CD4-positive, alpha-beta T cell treated with Interleukin-17A for 4 hours (primary cell): ENCODE measurements at places on chromosomes 13 and 19.

GRCh38 chr19:7099597-7099921, 30.1 kb downstream of the ZNF557 start:
- DNase-seq: peak; percentile 83

DNA sequence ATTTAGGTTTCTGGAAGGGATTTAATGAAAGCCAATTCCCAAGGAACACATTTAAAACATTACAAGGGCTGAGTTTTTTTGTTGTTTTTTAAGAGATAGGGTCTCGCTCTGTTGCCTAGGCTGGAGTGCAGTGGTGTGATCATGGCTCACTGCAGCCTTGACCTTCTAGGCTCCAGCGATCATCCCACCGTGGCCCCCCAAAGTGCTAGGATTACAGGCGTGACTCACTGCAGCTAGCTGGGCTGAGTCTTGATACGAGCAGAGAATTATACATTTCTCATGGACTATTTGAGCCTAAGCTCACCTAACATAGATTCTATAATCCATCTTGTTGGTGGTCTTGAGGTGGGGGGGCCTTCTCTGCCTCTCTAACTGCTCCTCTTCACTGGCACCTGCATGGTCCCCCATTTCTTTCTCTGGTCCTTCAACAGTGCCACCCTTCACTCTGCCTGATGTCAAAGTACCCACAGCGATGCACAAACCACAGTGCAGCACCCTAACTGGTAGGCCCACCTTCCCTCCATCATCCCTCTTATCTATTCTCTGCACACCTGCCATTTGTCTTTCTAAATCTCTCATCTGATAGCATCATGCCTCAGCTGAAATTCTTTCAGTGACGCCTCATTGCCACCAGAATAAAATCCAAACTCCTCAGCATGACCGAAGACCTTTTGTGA, 37.4 kb downstream of the DOCK9 start:
- no peak for DNase-seq

DNA sequence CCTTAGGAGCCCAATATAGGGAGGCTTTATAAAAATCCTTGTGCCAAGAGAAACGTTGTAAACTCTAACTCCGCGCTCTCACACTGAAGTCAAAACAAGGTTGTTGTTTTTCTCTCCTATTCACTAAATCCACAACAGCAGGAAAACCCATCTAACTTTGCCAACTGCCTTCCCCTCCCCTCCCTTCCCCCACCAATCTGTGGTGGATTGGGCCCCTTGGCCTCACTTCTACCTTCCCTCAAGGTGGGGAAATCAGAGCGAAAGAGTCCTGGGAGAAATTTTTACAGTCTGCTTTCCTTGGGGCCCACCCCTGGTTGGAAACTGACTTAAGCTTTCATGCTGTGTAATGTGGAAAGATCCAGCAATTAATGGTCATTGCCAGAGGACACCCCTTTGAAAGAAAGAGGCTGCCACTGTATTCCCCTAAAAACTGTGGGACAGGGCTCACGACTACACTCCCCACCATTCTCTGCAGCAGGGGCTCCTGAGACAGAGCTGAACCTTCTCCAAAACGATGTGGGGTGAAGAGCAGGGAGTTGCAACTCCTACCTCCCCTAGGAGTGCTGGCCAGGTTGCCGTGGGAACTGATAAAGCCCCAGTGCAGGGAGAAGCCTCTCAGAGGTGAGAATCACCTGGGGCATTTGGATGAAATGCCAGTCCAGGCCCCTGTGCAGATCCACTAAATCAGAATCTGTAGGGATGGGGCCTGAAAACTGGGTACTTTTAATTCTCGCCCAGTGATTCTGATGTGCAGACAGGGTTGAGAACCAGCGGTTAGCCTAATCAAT, 1.1 kb downstream of the DHRS12 start:
- DNase-seq: no peak

DNA sequence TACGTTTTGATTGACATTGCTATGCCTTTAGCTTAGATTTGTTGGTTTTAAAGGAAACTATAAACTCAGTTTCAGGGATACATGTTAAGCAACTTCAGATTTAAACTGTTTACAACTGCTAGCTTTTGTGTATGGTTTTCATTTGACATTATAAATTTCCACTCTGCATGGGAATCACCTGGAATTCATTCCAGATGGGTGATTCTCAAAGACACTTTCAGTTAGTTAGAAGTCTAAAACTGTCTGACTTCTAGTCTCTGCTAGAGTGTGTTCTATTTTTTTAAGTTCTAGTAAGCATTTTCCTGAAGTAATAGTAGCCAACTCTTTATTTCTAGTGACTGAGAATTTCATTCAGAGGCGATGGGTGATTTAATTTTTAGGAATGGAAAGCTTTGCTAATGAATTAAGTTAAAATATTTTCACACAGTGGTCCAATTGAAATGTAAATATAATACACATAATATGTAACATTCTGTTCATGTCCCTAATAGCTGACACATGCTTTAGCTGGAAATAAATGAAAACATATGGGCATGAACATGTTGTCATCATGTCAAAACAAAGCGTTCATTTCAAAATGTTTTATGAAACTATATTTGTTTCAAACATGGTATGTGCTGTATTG, 58.3 kb upstream of the CSNK1A1L start:
- no peak for DNase-seq

- DNase-seq: peak; percentile 60
Observed at GRCh38 chr19:1608359-1609102, 3.3 kb upstream of the UQCR11 start.

- DNase-seq: no peak
Observed at GRCh38 chr19:17311455-17312188, 2.3 kb downstream of the DDA1 start.

DNA sequence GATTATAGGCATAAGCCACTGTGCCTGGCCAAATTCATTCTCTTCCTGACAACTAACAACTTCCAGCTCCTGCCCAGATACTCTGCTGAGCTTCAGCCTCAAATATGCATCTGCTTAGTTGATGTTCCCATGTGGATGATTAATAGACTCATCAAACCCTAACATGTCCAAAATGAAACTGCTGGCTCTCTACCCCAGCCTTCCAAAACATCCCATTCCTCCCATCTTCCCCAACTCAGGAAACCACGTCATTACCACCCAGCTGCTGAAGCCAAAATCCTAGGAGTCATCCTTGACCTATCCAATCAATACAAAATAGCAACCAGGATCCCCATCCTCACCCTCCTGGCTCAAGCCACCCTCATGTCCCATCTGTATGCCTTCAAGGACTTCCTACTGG, 20.9 kb downstream of the POU2F2 start:
- DNase-seq: no peak

- peak; percentile 10 for DNase-seq
Observed at GRCh38 chr13:49690133-49690994, 922 bp downstream of the EBPL start.

DNA sequence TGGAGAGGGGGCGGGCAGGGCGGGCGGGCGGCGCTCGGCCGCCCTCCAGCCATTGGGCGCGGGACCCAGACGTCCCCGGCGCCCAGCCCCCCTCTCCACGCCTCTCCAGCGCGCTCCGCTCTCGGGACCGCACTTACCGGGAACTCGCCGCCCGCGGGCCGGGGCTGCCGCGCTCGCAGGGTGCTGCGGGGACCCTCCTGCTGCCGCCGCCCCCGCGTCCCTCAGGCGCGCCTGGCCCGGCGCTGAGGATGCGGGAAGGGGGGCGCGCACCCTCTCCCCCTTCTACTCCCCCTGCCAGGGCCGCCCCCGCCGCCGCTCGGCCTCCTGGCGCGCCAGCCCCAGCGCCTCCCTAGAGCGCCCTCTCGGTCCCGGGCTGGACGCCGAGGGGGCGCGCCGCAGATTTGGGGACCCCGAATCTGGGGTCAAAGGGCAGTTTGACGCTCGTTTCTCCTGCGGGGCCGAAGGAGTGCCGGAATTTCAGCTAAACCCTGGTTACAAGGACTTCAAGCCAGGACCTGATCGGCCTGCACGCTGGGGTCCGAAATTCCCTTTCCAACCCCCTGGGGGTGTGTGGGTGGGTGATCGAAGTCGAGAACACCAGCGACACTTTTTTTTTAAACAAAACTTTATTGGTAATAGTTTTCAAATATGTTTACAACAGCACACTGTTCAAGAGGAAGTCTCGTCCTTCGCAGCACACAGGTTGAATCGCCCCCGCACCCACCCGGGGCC, 696 bp upstream of the SAMD1 start:
- peak; percentile 65 for DNase-seq

DNA sequence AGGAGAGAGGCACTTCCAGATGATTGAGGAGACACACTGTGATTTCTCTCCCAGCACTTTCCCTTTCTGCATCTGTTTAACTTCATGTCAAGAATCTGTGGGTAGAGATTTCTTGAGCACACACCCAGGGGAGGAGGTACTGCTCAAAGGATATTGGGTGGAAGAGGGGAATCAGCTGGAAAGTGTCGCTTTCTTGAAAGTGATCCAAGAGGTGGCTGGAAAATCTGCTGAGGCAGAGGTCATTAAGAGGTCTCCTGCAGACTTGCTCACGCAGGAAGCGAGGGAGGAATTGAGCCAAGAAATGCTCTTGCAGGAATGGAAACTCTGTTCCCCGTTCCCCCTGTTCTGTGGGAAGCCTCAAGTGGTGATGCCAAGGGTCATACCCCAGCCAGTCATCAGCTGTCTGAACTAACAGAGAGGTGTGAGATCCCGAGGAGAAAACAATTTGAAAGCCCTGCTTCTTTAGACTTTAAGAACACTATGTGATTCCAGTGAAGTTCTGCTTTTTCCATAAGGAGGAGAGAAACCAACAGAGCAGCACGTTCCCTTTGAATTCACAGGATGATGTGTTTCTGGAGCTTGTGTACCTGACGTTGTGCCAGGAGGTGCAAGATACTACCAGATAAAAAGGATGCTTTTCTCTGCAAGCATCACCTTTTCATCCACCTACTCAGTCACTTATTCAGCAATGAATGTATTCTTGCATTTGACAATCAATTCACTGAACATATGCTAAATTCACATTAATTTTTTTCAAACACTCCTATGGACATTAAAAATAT, 163.4 kb upstream of the GPR12 start:
- DNase-seq: no peak

- no peak for DNase-seq
Observed at GRCh38 chr19:33815380-33816340, 19.0 kb downstream of the KCTD15 start.

DNA sequence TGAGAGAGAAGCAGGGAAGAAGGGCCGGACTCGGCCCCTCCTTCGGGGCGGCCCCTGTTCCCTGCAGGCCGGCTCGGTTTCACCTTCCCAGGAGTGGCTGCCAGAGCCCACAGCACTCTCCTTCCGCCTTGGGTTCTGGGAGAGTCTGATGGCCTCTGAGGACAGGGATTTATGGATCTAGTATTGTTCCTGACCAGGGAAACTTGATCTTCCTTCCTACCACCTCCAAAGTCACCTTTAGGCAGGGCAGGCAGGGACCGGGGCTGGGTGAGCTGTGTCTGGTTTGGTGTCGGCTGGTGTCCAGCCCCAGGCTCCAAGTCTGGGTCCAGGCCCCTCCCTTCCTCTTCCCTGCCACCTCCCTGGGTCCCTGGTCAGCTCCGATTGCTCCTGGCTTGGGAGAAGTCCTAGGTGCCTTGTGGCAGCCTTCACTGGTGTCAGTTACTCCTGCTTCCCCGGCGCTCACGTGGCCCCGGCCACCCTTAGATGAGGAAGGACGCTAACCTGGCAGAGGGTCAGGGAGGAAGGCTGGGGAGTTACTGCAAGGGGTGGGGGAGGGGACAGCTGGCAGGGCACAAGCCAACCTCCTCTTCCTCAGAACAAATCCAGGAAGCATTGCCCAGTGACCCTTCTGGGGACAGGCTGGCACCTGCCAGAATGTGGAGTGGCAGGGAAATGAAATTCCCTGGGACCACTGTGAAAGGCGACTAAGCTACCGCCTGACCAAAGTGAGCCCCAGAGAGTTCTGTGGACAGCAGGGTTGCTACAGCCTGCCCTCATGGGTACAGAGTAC, 18.8 kb downstream of the RFX1 start:
- peak; percentile 21 for DNase-seq

GRCh38 chr13:48386816-48387215, 26.1 kb downstream of the LPAR6 start:
- no peak for DNase-seq

- no peak for DNase-seq
Observed at GRCh38 chr19:29323021-29323430, 110.1 kb upstream of the UQCRFS1 start.

DNA sequence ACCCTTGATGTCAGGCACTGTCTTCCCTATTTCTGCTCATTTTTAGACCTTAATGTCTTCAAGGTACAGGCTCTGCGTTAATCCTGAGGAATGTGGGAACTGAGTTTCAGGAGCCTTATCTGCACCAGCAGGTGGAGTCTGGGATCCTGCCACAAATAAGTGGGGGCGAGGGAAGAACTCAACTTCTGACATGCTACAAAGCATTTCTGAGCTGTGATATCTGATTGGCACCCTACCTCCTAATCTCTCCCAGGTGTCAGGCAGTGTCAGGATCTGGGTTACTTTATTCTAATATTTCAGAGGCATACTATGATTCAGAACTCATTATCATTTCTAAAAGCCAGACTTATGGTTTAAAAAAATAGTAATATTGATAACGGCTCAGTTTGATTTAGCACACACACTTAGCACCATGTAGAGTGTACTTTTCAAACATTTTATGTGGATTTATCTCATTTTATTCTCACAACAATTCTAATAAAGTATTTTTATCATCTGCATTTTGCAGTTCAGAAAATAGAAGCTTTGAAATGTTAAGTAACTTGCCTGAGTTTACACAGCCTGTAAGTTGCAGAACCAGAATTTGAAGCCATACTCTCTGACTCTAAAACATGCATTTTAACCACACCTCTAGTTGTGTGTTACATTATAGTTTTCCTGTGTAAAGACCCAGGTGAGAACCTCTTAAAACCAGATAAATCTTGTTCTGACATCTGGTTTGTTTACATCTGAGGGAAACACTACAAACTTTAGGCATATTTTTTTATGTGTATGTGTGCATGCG, 358.6 kb downstream of the TDRD3 start:
- DNase-seq: no peak

- DNase-seq: no peak
Observed at GRCh38 chr13:53017433-53017970, 11.1 kb upstream of the OLFM4 start.

GRCh38 chr13:94272038-94272437, 207.4 kb downstream of the DCT start:
- no peak for DNase-seq

DNA sequence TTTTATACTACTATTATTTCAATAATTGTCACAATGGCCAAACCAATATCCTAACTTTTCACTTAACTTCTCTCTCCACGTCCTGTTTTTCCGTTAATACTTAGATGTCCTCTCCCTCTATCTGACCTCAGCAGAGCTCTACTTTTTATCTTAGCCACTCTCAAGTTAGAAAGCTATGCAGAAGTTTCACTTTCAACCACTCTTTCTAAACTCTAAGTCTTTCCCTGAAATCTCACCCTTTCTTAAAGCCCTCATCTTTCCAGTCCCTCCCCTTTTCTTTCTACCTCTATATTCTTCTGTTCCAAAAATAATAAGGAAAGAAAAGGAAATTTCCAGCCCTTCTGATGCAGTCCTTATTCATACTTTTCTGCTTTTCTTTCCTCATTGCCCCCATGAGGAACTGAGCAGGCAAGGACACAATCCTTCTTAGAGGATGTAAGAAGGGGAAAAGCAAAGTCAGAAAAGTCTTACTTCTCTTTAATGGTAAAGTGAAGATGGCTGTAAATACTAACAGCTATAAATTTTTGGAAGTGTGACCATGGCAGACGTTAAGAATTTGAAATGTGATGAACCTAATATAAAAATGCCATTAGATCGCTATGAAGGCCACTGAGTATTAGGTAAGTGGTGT, 23.0 kb downstream of the FAM216B start:
- no peak for DNase-seq
